ENCODE measurements at places on chromosomes 6 and 20.

DNA sequence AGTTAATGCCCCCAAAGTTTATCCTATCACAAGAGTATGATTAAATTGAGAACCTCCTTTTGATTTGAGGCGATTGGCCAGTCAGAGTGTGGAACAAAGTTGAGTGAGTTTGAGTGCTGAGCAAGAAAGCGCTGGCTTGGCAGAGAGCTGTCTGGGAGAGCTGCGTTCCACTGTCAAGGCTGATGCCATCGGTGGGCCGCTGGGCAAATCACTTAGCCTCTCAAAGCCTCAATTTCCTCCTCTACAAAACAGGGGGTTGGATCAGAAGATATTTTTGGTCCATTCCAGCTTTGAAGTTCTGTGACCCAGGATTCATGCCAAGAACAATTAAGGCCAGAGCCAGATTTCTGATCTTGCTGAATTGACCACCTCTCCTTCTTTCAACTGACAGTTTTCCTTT, 60.2 kb downstream of the TMEM242 start:
- DNase-seq: no peak

DNA sequence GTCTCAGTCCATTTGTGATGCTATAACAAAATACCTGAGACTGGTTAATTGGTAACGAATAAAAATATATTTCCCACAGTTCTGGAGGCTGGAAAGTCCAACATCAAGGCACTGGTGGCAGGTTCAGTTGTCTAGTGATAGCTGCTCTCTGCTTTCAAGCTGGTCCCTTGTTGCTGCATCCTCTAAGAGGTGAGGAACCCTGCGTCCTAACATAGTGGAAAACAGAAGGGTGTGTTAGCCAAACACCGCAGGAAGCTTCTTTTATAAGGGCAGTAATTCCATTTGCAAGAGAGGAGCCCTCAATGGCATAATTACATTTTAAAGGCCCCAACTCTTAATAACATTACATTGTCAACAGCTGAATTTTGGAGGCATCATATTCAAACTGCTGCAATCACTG, 372.7 kb downstream of the ADGRB3 start:
- no peak for DNase-seq

DNA sequence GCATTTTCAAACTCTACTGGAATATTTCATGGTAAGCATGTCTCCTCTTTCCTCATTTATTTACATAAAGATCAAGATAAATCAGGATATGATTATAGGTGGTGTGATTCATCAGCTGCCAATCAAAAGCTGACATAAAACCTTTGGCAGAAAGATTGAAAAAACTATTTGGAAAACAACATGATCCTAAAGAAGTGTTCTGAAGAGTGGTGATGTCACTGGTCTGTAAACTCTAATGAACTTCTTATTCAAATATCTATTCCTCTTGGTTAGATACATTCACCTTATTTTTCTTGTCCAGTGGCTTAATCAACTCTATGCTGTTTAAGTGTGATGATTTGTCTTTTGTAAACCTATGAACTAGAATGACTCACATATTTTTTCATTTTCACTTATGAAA, 535.5 kb upstream of the CITED2 start:
- no peak for DNase-seq

DNA sequence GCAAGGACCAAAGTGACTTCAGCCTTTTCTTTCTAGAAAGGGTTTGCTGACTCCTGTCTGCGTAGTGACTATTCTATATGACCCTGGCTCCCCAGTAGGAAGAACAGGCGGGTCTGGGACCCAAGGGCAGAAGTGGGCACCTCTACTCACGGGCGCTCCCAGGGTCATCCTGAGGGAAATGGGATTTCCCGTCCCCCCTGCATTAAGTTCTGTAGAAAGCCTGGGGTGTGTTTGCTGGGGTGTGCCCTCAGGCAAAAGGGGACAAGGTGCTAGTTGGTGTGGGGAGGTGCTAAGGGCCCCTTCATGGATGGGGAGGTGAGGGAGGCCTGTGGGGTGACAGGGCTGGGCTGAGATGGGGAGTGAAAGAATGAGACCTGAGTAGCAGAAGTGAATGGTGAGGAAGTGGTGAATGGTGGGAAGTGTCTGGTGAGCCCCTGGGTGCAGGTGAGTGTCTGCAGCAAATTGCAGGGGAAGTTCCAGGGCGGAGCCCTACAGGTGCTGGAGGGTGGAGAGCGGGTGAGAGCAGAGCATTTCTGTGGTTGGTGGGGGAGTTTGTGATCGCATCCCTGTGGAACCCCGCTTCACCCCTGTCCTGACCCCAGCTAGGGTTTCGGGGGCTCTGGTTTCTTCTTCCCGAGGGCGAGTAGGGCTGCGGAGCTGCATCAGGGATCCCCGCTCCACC, 21.1 kb downstream of the RAET1L start:
- no peak for DNase-seq

DNA sequence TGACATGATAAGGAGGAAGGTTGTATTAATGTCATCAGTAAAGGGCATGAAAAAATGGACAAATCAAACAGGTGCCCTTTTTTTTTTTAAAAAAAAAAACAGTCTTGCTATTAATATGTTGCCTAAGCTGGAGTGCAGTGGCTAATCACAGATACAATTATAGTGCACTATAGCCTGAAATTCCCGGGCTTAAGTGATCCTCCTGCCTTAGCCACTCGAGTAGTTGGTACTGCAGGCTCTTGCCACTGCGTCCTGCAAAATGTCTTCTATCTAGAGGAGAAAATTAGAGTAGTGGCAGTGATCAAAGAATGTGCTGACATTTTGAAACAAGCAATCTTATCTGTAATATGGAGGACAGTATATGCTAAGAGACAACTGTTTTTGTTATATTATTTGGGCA, 127.7 kb downstream of the ASCC3 start:
- DNase-seq: no peak

DNA sequence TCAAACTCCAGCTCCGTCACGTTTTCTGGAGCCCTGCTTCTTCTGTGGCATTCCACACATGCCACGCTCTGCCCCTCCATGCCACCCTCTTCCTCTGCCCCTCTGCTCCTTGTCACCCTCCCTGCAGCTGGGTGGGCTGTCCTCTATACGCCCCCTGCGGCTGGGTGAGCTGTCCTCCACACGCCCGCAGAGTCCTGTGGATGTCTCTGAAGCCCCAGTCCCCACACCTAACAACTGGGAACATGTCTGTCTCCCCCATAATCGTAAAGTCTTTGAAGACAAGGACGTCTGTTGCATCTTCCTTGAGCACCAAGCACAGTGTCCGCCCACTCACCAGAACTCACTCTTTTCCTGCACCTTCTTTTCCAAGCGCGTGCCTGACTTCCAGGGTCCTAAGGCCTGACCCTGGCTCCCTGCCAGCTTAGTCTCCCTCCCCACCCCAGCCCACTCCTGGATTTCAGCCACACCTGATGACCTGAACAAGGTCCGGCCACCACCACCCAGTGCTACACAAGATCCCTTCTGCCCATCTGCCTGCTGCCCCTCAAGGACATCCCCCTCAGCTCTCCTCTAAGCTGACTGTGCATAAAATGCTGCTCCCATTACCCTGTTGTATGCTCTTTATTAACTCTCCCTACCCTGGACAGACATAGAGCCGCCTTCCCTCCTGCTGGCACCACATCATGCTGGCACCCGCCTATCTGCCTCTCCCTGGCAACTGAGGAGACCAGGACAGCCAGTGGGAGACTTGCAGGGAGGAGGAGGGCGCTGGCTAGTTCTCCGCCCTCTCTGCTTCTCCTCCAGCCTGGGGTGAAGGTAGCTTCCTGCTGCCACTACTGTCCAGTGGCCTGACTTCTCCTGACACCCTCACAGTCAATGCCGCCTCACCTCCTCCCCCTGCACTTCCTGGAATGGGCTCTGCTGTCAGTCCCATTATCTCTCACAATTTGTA, 10.7 kb upstream of the PRR18 start:
- no peak for DNase-seq

DNA sequence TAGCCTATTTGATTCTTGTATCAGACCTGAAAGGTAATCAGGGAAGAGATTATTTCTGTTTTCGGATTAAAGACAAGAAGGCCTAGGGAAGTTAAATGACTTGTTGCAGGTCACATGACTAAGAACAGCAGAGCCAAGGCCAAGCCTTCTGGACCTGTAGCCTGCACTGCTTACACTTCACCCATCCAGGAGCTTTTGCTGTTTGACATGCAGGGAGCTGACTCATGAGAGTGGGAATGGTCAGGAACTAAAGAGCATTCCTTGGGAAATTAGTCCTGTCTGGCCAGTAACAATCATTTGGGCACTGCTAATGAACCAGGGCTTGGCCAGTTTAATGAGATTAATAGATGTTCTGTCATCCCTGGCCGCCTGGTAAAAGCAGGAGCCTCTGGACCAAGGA, 46.8 kb downstream of the EIF2S2 start:
- no peak for DNase-seq

All from T-helper 2 cell treated with Interferon-gamma antibody and Interleukin-4, amounts not matched to agents 5 μg/mL and 100 μg/mL, for 36 hours (primary cell).